ENCODE measurements at places on chromosomes 3 and 15. TPM values are rescaled to one million over a fixed set of nuclear protein-coding genes. Genes with fewer than 3 reads are reported as not detected.

- DNase-seq = no peak
Observed at GRCh38 chr3:64825404-64826120, 137.8 kb upstream of the ADAMTS9 start.

DNA sequence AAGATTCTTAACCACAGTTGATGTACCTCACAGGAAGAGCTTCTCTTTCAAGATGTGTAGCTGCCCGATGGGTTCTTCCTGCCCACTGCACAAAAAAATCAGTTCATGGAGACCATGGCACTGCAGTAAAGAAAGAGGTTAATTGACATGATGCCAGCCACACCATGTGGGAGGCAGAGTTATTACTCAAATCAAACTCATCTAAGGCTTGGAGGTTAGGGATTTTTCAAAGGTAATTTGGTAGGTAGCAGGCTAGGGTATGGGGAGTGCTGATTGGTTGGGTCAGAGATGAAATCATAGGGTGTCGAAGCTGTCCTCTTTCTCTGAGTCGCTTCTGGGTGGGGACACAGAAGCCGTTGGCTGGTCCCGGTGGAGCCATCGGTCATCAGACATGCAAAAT lies 57.4 kb upstream of the BDH1 start:
- DNase-seq = no peak

- DNase-seq = no peak
Observed at GRCh38 chr3:69004138-69004537, 9.3 kb downstream of the EOGT start.

DNA sequence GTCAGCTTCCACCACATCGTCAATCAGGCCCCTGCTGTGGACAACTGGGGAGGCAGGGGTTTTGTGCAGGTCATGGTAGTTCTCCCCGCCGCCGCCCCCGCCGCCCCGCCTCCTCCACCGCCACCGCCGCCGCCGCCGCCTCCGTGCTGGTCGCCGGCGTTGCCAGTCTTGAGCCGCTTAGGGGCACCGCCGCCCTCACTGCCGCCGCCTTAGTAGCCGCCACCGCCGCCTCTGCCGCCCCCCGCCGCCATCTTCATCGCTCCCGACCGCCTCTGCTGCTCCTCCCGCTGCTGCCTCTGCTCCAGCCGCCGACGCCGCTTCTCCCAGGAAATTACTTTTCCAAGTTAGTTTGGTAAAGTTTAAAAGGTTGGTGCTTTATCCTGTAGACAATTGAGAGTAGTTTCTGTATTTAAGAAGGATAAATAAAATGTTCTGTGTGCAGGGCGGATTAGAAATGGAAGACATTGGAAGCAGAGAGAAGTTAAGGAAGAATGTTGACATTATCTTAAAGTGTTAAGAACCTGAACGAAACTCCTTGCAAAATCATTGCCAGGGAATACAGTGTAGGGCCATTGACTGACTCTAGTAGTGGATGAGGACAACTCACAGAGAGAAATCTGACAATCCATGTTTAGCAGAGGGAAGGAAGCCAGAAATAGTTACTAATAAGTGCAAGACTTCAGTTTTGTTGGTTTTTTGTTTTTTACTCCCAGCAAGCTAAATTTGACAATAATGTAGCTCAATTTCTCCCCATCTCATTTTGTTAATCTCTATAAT lies 53.0 kb upstream of the GOLGA8A start:
- no peak for DNase-seq

GRCh38 chr3:174197416-174197815 lies 661.7 kb upstream of the NAALADL2 start:
- no peak for DNase-seq

DNA sequence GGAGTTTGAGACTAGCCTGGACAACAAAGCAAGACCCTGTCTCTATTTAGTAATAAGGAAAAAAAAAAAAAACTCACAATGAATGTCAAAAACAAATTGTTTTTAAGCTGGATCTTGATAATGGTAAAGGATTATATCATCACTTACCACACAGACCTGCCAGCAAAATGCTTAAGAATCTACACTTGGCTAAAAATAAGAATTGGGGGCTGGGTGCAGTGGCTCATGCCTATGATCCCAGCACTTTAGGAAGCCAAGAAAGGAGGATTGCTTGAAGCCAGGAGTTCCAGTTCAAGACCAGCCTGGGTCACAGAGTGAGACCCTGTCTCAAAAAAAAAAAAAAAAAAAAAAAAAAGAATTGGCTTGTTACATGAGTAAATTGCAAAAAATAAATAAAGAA lies 31.0 kb downstream of the ACAP2 start:
- peak; percentile 11 for DNase-seq

- no peak for DNase-seq
Observed at GRCh38 chr15:66100761-66101160, 152.8 kb downstream of the MEGF11 start.

DNA sequence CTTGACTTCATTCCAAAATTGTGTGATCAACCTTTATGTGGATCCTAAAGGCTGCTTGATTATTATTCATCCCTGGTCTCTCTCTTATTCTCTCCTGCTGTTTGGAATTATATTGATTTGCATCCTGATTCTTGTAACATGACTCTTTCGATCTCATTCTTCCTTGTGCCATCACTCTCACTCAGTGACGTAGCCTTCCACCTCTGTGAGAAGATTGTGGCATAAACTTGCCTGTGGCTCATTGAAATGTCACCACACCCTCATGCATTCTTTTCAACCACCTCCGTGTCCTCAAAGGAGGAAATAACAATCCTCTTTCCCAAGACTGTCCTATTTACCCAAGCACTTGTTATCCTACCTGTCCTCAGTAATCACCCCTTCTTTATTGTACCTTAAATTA lies 41.3 kb upstream of the GCNT3 start:
- DNase-seq = no peak

DNA sequence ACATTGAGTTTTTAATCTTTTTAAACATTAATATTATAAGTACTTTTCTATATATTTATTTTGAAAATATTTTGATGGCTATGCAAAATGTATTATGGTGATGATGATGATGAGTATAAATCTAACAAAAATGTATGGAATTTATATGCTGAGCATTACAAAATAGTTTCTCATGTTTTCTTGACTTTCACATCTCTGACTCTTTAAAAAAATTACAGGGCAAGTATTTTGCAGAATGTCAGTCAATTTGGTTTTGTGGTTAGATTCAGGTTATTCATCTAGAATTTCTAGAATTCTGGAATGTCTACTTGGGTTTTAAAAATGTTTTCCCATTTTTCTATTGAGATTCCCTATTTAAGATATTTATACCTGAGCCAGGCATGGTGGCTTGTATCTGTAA lies 41.7 kb upstream of the ANP32A start:
- DNase-seq = no peak

- DNase-seq = no peak
Observed at GRCh38 chr3:107366766-107367165, 10.5 kb upstream of the CCDC54 start.

DNA sequence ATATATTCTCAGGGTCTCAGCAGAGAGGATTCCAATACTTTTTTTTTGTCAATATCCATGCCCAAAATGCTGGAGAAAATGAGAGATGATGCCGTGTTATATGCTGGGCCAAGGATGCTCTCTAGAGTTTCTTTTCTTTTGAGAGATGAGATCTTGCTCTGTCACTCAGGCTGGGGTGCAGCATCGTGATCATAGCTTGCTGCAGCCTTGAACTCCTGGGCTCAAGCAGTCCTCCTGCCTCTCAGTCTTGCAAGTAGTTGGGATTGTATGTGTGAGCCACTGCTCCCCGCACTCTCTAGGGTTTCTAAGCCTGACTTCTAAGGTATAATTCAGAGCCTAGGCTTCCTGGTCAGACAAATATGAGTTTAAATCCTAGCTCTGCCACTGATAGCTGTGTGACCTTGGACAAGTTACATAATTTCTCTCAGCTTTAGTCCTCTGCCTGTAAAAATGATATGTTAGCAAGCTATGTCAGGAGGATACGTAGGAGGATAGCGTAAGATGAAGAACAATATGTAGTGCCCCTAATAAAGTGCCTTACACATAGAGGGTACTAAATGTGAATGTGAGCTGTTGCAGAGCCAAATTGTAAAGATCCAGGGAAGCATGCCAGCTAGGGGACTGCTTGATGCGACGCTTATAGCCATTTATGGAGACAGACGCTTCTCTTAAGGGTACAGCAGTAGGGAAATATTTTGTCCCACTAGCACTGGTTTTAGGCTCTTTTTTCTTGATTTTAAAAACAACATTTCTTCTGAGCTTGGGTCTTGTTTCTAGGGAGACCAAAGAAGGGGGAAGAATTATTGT lies 7.4 kb downstream of the STARD9 start:
- DNase-seq = no peak

- DNase-seq = peak; percentile 5
Observed at GRCh38 chr3:81451611-81452010, 309.8 kb downstream of the GBE1 start.

GRCh38 chr3:47872916-47873315 lies 70.0 kb downstream of the DHX30 start:
- no peak for DNase-seq

GRCh38 chr15:81744364-81744763 lies 301.5 kb downstream of the MEX3B start:
- DNase-seq = no peak

GRCh38 chr3:110413807-110414748 lies 657.5 kb upstream of the NECTIN3 start:
- peak; percentile 87 for DNase-seq

- DNase-seq = no peak
Observed at GRCh38 chr15:73607843-73608242, 25.3 kb downstream of the NPTN start.

GRCh38 chr15:83288381-83288801 lies 3.9 kb upstream of the BNC1 start:
- DNase-seq = no peak

The TTBK2 gene
- 4.0 TPM for total RNA-seq

The CKMT1A gene
- not detected for total RNA-seq

The SH3GL3 gene
- not detected for total RNA-seq

The SLC6A20 gene
- total RNA-seq = not detected

The C2CD4B gene
- not detected for total RNA-seq

The HTD2 gene
- 14.3 TPM for total RNA-seq

The CRYGS gene
- total RNA-seq = 1.7 TPM

The NMNAT3 gene
- total RNA-seq = not detected

The MANF gene
- 122 TPM for total RNA-seq

The NEK11 gene
- total RNA-seq = 6.1 TPM
